ENCODE measurements at places on chromosomes 5 and 9.

- DNase-seq, result no peak
Observed at GRCh38 chr5:65213921-65214525, 267.7 kb downstream of the ADAMTS6 start.

DNA sequence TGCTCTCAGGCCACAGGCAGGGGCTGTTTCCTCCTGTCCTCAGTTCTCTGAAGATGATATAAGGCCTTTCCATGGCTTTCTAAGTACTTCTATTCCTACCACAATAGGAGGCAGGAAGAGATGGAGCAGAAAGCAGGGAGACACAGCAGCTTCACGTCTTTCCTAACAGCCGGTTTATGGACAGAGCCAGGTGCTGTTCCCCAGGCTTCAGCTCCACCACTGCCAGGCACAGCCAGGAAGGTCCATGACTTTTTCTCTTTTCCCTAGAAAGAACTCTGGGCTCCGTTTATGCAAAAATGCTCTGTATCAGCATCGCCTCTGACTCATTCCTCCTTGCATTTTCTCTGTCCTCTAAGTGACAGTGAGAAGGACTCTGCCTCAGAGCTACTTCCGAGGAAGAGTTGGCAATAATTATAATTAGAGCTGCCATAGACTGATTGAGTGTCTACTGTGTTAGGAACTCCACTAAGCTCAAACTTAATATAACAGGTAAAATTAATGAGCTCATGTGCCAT, 478.5 kb downstream of the RASEF start:
- DNase-seq, result no peak

GRCh38 chr9:98007251-98007928, 24.2 kb downstream of the ANP32B start:
- no peak for DNase-seq

GRCh38 chr5:129118826-129119225, 24.3 kb downstream of the ISOC1 start:
- no peak for DNase-seq

DNA sequence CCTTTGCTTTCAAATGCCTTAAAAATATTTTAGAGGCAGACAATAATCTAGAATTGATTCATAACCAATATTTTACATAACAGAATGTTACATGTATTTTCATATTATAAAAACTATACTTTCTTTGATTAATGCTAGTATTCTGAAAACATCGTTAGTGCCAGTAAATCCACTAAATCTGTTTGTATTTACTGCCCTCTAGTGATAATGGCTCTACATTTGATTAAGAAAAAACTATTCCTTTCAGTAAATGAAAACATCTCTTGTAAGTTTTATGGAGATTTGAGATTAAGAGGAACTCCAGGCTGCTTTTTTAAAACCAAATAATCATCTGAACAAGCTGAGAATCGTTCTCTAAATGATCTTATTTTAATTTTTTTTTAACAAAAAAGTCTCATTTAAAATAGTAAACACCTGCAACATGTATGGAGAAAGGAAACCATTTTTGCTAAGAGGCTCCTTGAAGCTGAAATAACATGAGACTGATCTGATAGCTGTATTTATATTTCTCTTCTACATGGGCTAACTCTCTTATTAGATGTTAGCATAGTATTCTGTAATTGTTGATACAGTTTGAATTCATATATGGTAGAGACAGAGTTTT, 424.7 kb downstream of the RAB3C start:
- DNase-seq, result no peak

DNA sequence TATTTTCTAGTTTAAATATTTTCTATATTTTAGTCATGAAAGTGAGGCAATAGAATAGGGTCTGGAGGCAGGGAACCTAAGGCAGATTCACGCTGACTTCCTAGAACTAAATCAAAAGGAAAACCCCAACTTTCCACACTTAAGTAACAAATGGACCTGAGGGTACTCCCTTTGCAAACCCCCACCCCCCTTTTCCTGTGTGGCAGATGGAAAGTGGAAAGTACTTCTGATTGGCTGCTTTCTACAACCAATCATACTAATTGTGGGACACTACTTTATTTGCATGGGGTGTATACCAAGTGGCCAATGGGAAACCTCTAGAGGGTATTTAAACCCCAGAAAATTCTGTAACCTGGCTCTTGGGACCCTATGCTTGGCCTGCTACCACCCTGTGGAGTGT, 4.8 kb upstream of the CENPH start:
- no peak for DNase-seq

DNA sequence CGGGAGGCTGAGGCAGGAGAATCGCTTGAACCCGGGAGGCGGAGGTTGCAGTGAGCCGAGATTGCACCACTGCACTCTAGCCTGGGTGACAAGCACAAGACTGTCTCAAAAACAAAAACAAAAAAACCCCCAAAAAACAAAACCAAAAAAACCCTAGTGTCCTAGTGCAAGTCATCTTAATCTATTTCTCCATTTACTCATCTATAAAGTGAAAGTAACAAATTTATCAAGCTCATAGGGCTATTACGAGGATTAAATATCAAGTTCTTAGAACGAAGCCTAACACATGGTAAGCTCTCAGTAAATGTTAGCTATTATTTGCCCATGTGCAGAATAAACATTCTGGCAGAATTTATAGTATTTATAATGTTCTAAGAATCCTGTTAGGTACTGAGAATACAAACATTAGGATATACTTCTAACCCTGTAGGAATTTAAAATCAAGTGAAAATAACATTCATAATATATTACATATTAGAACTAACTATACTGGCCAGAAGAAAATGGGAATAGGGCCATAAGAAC, 45.0 kb downstream of the GOLPH3 start:
- DNase-seq, result no peak

DNA sequence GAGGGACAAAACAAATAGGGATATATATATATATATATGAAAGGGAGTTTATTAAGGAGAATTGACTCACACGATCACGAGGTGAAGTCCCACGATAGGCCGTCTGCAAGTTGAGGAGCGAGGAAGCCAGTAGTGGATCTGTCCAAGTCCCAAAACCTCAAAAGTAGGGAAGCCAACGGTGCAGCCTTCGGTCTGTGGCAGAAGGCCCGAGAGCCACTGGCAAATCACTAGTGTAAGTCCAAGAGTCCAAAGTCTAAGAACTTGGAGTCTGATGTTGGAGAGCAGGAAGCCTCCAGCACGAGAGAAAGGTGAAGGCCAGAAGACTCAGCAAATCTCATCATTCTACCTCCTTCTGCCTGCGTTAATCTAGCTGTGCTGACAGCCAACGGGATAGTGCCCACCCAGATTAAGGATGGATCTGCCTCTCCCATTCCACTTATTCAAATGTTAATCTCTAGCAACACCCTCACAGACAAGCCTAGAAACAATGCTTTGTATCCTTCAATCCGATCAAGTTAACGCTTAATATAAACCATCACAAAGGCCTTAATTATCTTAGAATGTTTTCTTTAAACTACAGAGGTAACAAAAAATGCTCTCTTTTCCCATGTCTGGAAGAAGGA, 23.8 kb upstream of the DAB2 start:
- DNase-seq, result no peak
